ENCODE measurements at places on chromosomes 3 and 15.

DNA sequence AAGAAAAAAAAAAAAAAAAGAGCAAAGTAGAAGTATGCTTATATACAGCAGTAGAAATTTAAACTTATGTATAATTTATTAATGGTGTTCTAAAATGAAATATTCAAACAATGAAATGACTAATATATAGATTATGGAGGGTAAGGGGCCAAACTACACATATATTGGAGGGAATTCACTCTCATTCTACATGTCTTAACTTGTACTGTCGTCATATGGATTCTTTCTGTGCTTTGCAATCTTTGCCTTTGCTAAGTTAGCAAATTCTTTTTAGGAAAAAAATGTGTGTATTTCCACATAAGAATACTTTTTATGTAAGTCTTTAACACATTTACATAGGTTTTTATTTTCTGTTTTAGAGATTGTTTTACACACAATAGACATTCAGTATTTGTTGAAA, 118.9 kb upstream of the MBNL1 start:
- no peak for DNase-seq

GRCh38 chr15:81024265-81024872, 23.6 kb downstream of the TLNRD1 start:
- DNase-seq, result no peak

DNA sequence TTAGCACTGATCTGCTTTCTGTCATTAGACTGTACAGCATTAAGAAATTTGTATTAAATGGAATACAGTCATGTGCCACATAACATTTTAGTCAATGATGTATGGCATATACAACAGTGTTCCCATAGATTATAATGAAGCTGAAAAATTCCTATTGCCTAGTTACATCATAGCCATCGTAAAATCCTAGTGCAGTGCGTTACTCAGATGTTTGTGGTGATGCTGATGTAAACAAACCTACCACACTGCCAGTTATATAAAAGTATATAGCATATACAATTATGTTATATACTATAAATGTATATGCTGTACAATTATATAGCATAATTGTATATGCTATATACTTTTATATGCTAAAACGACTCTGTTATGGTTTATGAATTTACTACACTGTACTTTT, 41.7 kb downstream of the APH1B start:
- no peak for DNase-seq

DNA sequence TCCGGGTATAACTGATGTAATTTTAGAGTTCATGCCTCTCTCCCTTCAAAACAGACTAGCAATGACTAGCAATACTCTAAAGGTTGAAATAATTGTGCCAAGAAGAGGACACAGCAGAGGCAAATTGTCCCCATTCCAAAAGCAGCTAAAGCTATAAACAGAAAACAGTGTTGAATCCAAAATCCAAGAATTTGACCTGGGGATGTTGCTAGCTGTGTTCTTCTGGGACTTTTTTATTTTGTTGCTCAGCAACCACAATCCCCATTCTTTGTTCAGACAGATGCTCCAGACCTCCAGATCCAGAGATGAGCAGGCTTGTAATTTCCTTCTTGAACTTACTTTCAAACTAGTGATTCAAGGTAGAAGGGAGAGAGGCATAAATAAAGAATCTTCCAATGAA, 191.5 kb downstream of the FOXB1 start:
- DNase-seq, result no peak

DNA sequence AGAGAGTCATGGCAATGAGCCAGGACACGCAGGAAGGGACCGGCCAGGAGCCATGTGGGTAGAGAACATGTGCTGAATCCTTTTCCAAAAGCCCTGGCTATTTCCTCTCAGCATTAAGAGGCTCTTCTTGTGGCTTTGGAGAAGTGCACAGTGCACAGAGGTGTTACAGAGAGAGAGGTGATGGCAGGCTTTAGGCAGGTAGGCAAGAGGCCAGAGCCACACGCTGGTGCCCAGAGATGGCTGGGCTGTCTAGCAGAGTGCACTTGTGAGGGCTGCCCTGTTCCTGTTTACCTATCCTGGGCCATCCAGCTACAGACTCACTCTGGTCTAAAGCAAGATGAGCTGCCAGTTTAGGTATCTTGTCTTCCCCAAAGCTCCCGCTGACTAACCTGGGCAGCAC, 402.6 kb downstream of the OCA2 start:
- DNase-seq, result no peak

All from activated CD8-positive, alpha-beta memory T cell treated with anti-CD3 and anti-CD28 coated beads, Interleukin-2, amount 50 U/mL, for 4 hours (primary cell).